ENCODE measurements at places on chromosomes 2 and 18. TPM values are rescaled to one million over a fixed set of nuclear protein-coding genes. Genes with fewer than 3 reads are reported as not detected.

GRCh38 chr2:51650769-51651168, 618.8 kb upstream of the NRXN1 start:
- H3K4me1 ChIP-seq, result no peaks in the 10 kb centered on the region
- H3K4me3 ChIP-seq, result no peak overlapping the region
- H3K27me3 ChIP-seq, result no peaks in the 10 kb centered on the region
- H3K36me3 ChIP-seq, result no peaks in the 10 kb centered on the region
- DNase-seq, result no peak

GRCh38 chr2:238711346-238711745, 136.5 kb upstream of the TWIST2 start:
- no peak overlapping the region for H3K4me3 ChIP-seq
- H3K4me1 ChIP-seq, result no peaks in the 10 kb centered on the region
- no peak overlapping the region for H3K27ac ChIP-seq
- DNase-seq, result no peak
- peaks cover 13% of the 10 kb centered on the region for H3K27me3 ChIP-seq

- no peak overlapping the region for H3K4me3 ChIP-seq
- H3K4me1 ChIP-seq, result no peaks in the 10 kb centered on the region
- no peak overlapping the region for H3K27ac ChIP-seq
- no peaks in the 10 kb centered on the region for H3K36me3 ChIP-seq
Measured at GRCh38 chr18:78108554-78108953, 858.9 kb downstream of the GALR1 start.

DNA sequence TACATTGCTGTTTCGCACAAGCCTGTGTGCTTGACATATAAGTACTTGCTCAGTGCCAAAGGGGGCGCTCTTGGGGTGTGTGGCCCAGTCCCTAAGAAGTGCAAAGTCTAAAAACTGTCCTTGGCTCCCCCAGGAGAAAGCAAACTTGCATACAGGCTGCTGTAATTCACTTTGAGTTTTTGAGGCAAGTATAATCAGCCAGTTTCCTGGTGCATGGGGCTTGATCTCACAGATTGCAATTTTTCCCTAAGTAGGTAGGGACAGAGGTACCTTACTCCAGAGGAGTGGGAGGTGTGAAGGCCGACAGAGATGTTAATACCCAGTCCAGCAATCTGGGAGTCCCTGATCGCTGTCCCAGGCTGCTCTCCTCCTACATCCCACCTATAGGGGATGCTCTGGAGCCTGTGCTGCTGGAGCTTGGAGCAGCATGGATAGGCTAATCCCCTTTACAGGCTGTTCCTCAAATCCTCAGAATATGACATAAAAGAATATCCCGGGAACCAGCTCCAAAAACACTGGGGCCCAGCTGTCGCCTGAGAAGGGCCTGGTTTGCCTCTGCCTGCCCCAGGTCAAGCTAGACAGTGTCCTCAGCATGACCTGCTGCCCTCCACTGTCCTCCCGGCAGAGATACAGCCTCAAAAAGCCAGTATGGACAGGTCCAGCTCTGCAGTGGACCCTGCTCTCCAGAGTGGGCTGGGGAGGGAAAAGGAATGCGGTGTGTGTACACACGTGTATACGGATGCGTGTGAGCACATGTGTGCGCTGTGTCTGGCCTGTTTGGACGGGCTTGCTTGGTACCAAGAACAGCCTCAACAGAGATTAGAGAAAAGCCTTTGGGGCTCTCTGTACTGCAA, 136.5 kb upstream of the HAAO start:
- no peaks in the 10 kb centered on the region for H3K36me3 ChIP-seq
- peak overlapping the region; percentile 85 for H3K27ac ChIP-seq
- no peaks in the 10 kb centered on the region for H3K27me3 ChIP-seq
- peaks cover 59% of the 10 kb centered on the region for H3K4me1 ChIP-seq
- no peak overlapping the region for H3K4me3 ChIP-seq
- DNase-seq, result peak; percentile 47

- no peaks in the 10 kb centered on the region for H3K36me3 ChIP-seq
- H3K27ac ChIP-seq, result no peak overlapping the region
- DNase-seq, result no peak
- H3K4me1 ChIP-seq, result no peaks in the 10 kb centered on the region
- H3K4me3 ChIP-seq, result no peak overlapping the region
- no peaks in the 10 kb centered on the region for H3K27me3 ChIP-seq
Measured at GRCh38 chr18:63908858-63909257, 1.1 kb downstream of the SERPINB10 start.

DNA sequence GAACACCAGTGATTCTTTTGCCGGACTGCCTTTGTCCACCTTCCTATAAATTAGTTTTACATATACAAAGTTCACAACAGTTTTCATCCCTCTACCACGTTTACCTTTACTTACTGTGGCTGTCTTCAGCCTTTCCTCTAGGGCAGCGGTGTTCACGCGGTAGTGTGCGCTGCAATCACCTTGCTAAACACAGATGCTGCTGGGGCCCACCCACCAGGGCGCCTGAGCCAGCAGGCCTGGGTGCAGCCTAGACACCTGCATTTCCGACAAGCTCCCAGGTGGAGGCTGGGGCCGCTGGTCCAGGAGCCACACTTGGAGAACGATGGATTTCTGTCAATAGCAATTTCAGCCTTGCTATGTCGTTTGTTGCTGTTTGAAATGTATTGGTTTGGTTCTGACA, 83.1 kb downstream of the NDUFA10 start:
- H3K27ac ChIP-seq, result no peak overlapping the region
- no peak for DNase-seq
- no peaks in the 10 kb centered on the region for H3K4me1 ChIP-seq
- no peak overlapping the region for H3K4me3 ChIP-seq
- no peaks in the 10 kb centered on the region for H3K36me3 ChIP-seq
- no peaks in the 10 kb centered on the region for H3K27me3 ChIP-seq

- no peaks in the 10 kb centered on the region for H3K27me3 ChIP-seq
- DNase-seq, result no peak
- no peak overlapping the region for H3K27ac ChIP-seq
Measured at GRCh38 chr2:10305254-10305635, 2.5 kb downstream of the HPCAL1 start.

DNA sequence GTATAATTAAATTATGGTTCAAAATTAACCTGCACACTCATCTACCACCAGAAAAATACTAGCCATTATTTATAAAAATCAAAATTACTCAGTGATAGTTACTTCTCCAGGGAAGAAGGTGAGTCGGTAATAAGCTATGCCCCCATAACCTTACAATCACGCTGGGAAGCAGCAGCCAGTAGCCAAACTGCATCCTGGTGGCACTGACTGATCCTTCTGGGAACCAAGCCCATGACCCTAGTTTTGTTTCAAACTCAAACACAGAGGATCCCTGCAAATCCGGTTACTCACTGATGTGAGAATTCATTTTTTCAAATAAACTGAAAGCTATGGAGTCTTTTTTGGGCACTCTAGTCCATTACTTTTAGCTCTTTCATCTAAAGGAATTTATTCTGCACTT, 88.2 kb upstream of the VWC2L start:
- no peaks in the 10 kb centered on the region for H3K27me3 ChIP-seq
- peak; percentile 62 for DNase-seq
- H3K4me3 ChIP-seq, result no peak overlapping the region
- H3K36me3 ChIP-seq, result no peaks in the 10 kb centered on the region
- H3K4me1 ChIP-seq, result no peaks in the 10 kb centered on the region

DNA sequence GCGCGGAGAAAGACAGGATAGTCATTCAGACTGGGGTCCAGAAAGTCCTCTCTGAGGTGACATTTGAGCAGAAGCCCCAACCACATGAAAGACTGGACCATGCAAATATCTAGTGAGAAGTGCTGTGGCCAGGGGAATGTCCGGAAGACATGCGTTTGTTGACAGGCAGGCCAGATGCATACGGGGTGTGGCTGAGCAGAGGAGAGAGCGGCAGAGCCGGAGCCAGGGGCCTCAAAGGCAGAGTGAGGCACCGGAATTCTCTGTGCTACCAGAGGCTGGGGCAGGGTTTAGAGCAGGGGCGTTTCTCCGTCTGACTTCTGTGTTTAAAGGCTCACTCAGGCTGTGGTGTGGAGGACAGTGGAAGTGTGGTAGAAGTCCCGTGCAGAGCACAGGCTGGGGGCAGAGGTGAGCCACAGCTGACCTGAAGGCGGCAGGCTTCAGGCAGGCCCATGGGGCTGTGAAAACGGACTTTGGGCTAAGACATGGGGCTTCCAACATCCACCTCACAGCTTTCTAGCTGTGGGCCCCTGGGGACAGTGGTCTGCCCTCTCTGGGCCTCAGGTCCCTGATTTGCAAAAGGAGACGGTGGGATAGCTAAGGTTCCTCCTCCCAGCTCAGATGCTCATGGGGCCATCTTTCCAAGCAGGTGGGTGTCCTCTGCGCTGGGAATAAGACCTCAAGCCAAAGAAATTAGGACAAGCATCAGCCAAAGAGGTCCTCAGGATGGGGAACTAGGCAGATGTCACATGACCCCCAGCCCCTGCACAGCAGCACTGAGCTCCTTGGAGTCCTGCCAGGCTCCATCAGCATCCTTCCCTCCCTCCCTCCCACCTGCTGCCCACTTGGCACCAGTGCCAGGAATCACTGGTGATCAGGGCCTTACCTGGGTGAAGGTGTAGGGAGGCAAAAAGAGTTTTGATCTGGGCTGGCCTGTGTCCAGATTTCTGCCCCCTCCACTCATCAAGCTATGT, 11.2 kb downstream of the RUFY4 start:
- DNase-seq, result no peak
- peaks cover 3% of the 10 kb centered on the region for H3K4me1 ChIP-seq
- H3K27ac ChIP-seq, result no peak overlapping the region
- H3K4me3 ChIP-seq, result no peak overlapping the region

- no peak overlapping the region for H3K4me3 ChIP-seq
- DNase-seq, result peak; percentile 17
- H3K4me1 ChIP-seq, result peaks cover 14% of the 10 kb centered on the region
- H3K27me3 ChIP-seq, result no peaks in the 10 kb centered on the region
- H3K36me3 ChIP-seq, result peaks cover 10% of the 10 kb centered on the region
- no peak overlapping the region for H3K27ac ChIP-seq
Measured at GRCh38 chr2:38591152-38591551, 11.6 kb downstream of the HNRNPLL start.

PSMG2 gene
- 30.4 TPM for polyA plus RNA-seq

FAP gene
- polyA plus RNA-seq, result 74.1 TPM

OXER1 gene
- not detected for polyA plus RNA-seq

DCTN1 gene
- polyA plus RNA-seq, result 149 TPM

CYP27C1 gene
- polyA plus RNA-seq, result not detected

Measured in IMR-90 (cell line).